ENCODE measurements at places on chromosomes 6 and 20. TPM values are rescaled to one million over a fixed set of nuclear protein-coding genes. Genes with fewer than 3 reads are reported as not detected.

Gene TRIM15
- total RNA-seq, result not detected

DNA sequence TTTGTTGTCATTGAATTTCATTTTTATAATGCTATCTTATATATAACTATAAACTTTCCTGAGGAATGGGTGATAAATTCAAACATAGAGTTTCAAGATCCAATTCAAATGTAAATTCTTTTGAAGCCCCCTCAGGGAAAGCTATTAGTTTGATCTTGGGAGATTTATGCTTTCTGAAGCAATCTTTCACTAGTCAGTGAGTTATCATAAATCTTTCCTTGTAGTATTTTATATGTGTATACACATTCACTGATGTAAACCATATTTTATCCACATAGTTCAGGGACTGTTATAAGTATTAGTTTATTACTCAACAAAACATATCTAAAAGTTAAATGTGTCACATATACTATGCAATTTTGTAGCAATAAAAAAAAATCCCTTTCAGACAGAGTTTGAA lies 2.9 kb upstream of the EPM2A start:
- H3K27ac ChIP-seq, result no peak overlapping the region
- no peaks in the 10 kb centered on the region for H3K4me1 ChIP-seq
- no peak overlapping the region for H3K4me3 ChIP-seq
- H3K27me3 ChIP-seq, result no peaks in the 10 kb centered on the region
- no peaks in the 10 kb centered on the region for H3K36me3 ChIP-seq
- DNase-seq, result no peak

DNA sequence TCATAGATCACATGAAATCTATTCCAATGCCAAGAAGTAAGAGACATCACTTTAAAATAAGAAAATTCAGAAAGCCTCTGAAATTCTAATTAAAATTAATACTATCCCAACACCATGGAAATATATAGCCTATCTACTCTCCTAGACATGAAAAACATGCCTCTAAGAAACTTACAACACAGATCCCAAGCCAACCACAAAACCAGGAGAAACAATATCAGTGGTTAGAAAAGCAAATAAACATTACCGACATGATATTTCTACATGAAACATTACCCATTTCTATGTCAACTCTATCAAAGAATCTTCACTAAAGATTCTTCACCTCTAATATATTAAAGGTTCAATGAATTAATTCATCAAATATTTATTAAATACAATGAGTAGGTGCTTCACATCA lies 4.8 kb downstream of the EPB41L2 start:
- H3K27me3 ChIP-seq, result no peaks in the 10 kb centered on the region
- no peak overlapping the region for H3K27ac ChIP-seq
- peaks cover 11% of the 10 kb centered on the region for H3K4me1 ChIP-seq
- no peak for DNase-seq

- peaks cover 5% of the 10 kb centered on the region for H3K36me3 ChIP-seq
- DNase-seq, result no peak
- H3K27me3 ChIP-seq, result peaks cover 15% of the 10 kb centered on the region
- H3K4me1 ChIP-seq, result peaks cover 2% of the 10 kb centered on the region
- H3K4me3 ChIP-seq, result no peak overlapping the region
These were observed 28.4 kb downstream of the RNF182 start for GRCh38 chr6:13953061-13953705.

DNA sequence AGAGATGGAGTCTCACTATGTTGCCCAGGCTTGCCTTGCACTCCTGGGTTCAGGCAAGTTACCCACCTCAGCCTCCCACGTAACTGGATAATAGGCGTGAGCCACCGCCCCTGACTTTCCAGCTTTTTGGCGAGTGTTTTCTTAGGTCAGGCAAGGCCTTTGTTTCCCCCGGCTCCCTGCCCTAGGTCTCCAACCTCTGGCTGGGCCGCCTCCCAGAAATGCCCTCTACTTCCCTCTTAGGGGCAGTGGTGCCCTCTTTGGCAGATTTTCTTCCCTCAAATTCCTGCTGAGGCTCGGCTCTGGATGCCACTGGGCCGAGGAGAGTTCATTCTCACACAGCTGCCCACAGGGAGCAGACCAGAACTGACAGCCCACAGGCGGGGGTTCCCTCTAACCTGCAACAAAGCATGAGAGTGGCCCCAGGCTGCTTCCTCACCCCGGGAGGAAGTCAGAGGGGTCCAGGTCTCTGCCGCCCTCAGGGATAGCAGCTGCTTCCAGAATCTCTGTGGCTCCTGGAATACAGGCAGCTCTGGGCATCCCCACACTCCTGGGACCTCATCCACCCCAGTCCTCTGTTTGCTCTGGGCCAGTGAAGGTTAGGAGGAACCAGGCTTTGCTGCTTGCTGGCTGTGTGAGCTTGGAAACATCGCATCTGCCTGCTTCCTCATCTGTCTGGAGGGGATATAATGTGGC lies 56.5 kb downstream of the TCP11 start:
- peaks cover 16% of the 10 kb centered on the region for H3K36me3 ChIP-seq
- H3K4me3 ChIP-seq, result no peak overlapping the region
- no peaks in the 10 kb centered on the region for H3K27me3 ChIP-seq
- H3K27ac ChIP-seq, result no peak overlapping the region
- H3K4me1 ChIP-seq, result peaks cover 4% of the 10 kb centered on the region

Measured in T-helper 17 cell (primary cell).